B cell (primary cell): ENCODE measurements at places on chromosomes 4 and X. TPM values are rescaled to one million over a fixed set of nuclear protein-coding genes. Genes with fewer than 3 reads are reported as not detected.

- peak; percentile 69 for DNase-seq
Observed at GRCh38 chrX:2627272-2627867, 63.7 kb upstream of the CD99 start.

DNA sequence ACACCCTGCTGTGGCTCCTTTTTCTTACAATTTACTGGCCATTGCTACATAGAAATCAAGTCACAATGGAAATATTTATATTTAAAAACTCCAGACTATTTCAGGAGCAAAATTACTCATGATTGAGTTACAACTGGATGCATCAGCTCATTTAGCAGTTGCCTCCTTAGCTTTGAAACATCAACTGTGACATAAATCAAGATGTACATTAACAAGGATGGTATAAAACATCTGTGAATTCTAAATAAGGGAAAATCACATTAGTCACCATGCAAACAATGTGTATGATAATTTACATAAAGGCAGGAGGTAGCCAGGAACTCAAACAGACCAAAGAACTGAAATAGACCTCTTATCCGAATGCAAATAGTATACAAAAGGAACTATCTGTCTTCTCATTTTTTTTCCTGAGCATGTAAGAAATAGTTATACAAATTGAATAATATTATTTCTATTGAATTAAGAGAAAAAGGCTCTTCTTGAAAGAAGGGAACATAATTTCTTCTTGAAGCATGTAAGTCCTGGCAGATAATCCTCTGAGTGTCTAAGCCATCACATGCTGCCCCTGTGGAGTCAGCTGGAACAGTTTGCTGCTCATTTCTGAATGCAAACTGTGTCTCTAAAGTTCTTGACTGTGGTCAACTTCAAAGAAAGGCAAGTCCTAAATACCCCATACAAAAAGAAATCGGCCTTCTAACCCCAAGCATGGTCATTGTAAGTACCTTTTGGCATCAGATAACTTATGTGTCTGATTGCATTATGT is 151.2 kb downstream of the NAA11 start:
- DNase-seq: no peak

DNA sequence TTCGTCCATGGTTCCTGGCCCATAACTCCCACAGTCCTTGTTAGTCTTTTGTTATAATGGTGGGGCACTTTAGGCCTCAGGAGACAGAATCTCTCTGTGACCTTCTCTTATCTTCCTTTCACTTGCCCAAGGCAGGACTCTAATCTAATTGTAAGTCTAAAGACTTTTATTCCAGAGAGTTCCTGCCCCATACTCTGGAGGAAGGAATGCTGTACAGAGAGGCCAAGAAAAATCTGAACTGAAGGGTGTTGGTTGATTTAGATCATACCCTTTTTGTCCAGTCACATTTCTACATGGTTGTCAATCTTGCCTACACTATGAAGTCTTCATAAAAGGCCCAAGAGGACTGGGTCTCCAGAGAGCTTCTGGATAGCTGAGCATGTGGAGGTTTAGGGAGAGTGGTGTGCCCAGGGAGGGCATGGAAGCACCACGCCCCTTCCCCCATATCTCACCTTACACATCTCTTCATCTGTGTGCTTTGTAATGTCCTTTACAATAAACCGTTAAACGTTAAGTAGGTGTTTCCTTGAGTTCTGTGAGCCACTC is 84.5 kb downstream of the AFF1 start:
- no peak for DNase-seq

GRCh38 chrX:84467898-84468297 is 34.4 kb downstream of the HDX start:
- no peak for DNase-seq

- peak; percentile 1 for DNase-seq
Observed at GRCh38 chr4:19531906-19532848, 719.5 kb upstream of the SLIT2 start.

The ZNF595 gene
- total RNA-seq: 16.8 and 20.4 TPM in 2 replicates

DNA sequence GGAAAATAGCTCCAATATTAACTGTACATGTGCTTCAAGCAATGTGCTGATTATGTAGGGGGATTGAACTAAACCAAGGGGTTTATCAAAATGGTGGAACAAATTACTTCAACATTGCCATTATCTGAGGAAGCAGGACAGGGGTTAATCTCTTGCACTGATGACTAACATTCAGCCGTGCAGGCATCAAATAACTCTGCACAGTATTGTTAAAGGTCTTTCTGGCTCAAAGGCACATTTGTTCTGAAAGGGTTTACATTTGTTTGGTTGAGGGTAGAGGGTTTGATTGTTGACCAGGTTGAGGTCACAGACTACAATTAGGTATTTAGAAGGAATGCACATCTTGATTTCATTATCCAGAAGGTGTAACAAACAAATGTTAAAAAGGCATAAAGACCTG is 32.2 kb upstream of the CCSER1 start:
- no peak for DNase-seq

GRCh38 chr4:168694667-168695066 is 197.8 kb downstream of the PALLD start:
- DNase-seq: no peak

The UCP1 gene
- total RNA-seq: not detected in 2 replicates

- no peak for DNase-seq
Observed at GRCh38 chrX:150766351-150767044, 73.3 kb downstream of the MTMR1 start.

- DNase-seq: no peak
Observed at GRCh38 chrX:25009407-25009806, 6.4 kb downstream of the ARX start.

The ARHGAP36 gene
- not detected in 2 replicates for total RNA-seq

DNA sequence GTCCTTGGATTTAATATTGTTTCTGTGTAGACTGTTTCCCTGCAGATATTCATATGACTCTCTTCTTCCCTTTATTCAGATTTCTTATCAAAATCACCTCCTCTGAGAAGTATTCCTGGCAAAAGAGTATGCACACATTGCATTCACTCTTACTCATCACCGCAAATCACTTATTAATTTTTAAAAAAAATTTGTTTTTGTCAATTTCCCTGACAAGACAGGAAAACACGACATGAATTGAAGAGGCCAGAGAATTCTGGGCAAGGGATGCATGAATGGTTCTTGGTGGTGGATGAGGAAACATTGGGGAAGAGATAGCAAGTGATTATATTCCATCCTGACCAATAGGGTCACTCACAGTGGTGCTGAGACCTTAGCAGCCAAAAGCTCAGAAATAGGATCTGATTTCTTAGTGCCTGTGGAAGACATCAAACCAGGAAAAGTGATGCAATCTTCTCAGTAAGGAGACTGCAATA is 522.5 kb upstream of the AGA start:
- no peak for DNase-seq

DNA sequence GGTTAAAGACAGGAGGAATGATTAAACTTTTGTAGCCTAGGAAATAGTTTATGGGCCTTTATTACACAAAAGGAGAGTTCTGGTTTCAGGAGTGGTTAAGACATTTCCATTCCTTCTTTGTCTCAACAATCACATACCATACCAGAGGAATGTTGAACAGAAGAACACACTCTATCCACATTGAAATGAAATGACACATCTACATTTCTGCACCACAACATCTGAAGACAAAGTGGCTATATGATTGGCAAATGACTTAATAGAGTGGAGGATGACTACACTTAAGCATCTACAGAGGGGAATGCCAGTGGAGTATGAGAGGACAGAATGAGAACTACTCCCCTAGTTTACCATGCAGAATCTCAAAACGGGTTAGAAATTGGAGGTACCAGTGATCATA is 8.0 kb downstream of the CYP2U1 start:
- DNase-seq: no peak

The PRDX4 gene
- 10.6 and 12.8 TPM in 2 replicates for total RNA-seq
